Cortex of kidney (tissue), 1 donor: ENCODE measurements at places on chromosomes 7 and 10.

DNA sequence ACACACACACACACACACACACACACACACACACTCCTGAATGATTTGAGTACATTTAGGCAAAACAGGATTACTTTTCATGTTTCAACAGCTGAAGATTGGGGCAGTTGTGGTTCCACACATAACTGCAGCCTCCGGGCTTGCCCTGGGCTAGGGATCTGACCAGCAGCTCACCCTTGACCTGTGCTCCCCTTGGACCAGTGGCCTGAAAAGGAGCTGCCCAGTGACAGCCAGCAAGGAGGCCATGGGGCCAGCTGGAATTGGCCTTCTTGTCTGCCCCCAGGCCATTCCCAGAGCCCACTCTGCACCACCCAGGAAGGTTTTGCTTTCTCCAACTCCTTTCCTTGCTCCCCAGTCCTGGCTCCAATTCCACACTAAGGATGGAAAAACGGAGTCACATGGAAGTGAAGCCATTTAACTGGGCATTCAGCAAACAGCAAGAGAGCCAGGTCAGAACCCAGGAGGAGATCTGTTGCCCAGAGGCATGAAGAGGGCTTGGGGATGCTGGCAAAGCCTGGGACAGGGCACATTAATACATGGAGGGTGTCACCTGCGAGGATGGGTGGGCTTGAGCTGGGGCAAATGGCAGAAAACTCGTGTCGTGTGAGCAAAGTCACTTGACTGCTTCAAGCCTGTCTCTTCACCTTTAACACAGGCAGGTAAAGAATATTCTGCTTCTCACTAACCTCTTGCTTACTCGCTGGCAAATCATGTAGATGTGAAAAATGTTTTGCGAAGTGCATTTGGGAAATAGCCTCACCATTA is 61.5 kb upstream of the GDF10 start:
- DNase-seq, result no peak

GRCh38 chr10:101301111-101301731 is 52.7 kb upstream of the BTRC start:
- no peak for DNase-seq

GRCh38 chr7:81690688-81691087 is 79.2 kb downstream of the HGF start:
- DNase-seq, result no peak

DNA sequence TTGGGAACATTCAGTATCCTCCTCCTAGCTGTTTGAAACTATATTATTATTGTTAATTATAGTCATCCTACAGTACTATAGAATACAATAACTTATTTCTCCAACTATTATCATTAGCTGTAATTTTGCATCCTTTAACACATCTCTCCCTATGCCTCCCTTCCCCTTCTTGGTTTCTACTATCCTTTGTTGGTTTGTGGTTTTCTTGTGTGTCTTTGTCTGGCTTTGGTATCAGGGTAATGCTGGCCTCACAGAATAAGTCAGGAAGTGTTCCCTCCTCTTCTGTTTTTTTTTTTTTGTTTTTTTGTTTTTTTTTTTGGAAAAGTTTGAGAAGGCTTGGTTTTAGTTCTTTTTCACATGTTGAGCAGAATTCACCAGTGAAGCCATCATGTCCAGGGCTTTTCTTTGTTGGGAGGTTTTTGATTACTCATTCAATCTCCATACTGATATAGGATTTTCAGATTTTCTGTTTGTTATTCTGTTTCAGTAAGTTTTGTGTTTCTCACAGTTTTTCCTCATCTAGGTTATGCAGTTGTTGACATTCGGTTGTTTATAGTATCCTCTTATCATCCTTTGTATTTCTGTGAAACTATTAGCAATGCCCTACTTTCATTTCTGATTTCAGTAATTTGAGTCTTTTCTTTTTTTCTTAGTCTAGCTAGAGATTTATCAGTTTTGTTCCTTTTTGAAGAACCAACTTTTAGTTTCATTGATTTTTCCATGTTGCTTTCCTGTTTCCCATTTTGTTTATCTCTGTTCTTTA is 21.6 kb downstream of the C1GALT1 start:
- DNase-seq, result no peak

GRCh38 chr7:3998060-3998459 is 684.0 kb upstream of the FOXK1 start:
- no peak for DNase-seq

GRCh38 chr10:32189400-32190084 is 133.3 kb upstream of the KIF5B start:
- no peak for DNase-seq

GRCh38 chr10:121813211-121813815 is 114.5 kb downstream of the ATE1 start:
- DNase-seq, result no peak

GRCh38 chr7:148807436-148807835 is 76.7 kb downstream of the EZH2 start:
- no peak for DNase-seq

GRCh38 chr10:48814933-48815332 is 124.7 kb downstream of the LRRC18 start:
- DNase-seq, result no peak

DNA sequence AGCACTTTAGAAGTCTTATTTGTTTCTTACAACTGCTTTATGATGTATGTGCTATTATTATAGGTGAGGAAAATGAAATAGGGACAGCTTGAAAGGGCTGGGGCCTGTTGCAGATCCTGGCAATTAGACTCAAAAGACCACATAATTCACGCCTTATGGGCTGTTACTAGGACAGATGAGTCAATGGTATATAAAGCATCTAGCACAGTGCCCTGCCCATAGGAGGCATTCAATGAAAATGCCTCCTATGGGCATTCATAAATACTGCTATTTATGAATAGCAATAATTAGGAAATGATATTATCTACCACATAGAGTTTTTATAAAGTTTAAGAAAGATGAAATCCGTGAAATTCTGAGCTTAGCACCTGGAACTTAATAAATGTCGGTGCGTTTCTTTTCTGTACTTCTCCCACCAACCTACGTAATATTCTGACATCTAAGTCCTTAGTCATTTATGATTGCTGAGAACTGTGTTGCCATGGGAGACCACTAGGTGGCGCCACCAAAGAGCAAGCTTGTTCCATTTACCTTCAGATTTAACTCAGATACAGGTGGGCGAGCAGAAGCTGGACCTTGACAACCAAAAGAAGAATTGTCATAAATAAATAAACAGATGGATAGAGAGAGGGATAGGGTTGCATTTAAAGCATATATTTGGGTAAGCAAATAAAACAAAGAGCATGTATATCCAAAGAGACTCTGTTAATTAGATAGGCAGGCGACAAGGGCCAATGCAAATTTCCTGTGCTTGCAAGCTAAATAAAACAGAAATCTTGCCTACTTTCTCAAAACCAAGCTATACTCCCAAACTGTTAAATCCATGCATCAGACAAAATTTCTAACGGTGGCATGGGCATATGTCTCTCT is 699.9 kb downstream of the INHBA start:
- no peak for DNase-seq

DNA sequence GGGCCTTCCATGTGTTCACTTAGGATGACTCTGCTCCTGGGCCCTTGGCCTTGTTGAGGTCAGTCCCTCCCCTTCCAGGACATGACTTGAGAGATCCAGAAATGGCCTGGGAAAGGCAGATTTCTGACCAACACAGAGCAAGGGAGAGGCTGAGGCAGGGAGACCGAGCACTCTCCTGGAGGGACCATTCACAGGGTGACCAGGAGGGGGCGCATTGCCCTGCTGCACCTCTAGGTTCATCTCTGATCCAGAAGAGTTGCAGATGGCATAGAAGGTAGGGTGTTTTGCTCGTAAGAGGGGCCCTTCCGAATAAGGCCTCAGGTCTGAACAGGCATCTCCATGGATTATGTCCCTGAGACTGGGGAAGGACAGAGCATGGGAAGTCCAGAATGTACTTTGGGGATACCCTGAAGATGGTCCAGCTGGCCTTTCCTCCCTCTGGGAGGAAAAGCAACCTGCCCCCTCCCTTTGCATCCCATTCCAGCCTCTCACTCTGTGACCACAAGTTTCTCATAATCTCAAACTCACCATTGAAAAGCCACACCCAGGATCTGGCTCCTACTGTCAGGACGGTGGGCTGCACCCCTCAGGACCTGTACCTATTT is 6.6 kb downstream of the DMBT1 start:
- no peak for DNase-seq

- no peak for DNase-seq
These were observed 1035.5 kb downstream of the LRMDA start for GRCh38 chr10:76466836-76467503.

DNA sequence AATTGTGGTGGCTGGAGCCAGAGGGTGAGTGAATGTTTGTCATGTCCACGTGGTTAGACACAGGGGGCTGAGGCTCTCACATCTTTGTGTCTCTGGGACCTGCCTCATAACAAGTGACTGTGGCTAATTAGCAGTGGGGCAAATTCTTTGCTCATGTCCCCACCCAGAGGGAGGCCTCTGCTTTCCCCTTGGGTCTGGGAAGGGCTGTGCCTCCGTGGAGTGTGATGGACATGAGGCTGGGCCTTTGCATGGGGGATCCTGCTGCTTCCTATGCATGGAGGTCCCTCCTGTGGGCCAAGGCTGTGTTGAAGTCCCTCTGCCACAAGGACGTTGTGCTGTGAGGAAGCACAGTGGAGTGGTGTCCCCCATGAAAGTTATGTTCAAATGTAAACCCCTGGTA is 327.4 kb upstream of the SHH start:
- no peak for DNase-seq

DNA sequence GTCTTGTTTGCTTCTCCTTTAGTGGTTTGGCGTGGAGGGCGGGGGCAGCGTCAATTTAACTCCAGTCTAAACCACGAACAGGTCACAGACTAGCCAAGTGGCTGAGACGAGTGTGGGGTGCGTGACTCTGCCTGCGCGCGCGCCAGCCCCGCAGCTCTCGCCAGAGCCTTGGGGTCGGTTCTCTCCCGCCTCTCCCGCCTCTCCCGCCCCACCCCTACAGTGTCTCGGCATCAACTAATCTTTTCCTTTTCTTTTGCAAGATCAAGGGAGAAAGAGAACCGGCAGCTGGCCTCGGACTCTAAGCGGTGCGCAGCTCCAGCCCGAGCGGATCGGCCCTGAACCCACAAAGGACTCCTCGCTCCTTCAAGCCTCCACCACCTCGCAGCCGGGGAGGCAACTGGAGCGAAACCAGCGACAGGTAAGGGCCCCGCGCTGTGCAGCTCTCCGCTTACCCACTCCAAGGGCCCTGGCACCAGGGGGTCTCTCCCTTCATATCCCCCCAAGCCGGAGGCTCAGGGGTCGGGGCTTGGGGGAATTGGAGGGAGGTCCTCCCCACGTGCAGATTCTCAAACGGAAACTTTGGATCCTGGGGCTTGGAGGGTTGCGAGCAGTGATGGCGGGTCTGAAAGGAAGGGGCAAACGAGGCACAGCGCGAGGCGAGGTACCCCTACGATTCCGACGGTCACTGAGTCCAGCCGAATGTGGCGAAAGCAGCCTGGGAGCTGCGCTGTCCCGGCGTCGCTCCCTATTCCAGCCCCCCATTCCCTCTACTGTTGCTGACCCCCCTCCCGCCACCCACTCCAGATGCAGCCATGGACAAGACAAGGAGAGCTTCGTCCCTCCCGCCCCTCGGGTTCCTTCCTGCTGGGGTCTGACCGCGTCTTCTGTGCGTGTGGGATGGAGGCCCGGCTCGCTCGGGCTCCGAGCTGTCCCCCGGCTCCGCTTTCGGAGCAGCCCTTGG is 829 bp downstream of the CHRM2 start:
- DNase-seq, result no peak

DNA sequence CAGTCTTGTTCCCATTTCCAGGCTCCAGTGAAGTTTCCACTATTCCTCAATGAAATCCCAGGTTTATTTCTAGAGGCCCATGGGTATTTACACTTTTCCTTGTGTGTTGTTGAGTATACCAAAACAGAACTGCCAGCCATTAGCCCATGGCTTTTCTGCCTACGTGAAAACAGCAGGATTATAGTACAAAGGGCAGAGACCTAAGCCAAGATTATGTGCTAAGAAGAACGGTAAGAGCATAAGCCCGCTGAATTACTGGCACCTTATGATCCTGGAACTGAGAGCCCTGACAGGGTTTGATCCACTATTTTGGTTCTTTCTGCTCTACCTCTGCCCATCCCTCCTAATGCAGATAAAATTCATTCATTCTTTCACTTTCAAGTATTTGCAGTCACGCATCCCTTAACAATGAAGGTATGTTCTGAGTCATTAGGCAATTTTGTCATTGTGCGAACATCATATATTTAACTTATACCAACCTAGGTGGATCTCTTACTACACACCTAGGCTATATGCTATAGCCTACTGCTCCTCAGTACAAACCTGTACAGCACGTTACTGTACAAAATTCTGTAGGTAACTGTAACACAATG is 16.0 kb downstream of the SEMA3C start:
- no peak for DNase-seq

DNA sequence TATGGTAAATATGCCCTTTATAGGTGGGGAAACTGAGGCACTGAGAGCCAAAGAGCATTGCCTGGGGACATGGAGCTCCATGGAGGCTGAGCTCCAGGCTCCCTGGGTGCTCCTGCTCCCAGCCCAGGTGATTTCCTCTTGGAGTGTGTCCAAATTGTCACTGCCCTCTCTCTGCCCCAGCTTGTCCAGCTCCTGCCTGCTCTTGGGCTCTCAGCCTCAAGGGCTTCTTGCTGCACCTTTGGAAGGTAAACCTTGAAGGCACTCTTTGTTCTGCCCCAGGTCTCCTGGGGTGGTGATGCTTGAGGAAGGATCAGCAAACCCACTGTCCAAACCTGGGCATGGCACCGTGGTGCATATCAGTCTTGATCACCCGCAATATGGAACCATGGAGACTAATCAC is 166.1 kb downstream of the RPS24 start:
- DNase-seq, result no peak

DNA sequence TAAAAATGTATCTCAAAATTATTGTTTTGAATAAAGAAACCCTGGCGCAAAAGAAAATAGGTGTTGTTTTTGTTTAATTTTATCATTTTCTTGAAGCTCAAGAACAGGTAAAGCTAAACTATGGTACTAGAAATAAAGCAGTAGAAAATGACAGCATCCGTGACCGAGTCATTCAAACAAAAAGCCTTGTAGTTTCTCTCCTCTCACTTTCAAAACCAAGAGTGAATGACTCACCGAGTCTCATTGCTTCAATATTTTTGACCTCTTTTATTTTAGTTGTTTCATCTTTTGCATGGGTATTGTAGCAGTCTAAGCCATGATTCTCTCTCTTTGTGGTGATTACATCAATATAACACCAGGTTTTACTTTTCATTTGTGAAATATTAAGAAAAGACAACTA is 396.5 kb downstream of the POM121L12 start:
- DNase-seq, result no peak

DNA sequence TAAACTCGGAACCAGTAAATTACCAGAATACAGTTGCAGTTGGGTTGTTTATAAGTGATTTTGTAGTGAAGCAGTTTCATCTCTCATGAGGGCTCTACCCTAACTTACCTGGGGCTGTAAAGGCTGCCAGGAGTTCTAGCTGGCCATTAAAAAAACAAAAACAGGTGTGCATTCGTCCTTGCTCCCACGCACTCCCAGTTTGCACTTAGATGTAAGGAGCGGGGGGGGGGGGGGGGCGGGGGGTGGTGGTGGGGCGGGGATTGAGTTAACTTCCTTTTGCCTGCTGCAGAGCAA is 2.3 kb upstream of the PFKFB3 start:
- no peak for DNase-seq

GRCh38 chr10:6619660-6620059 is 39.6 kb upstream of the PRKCQ start:
- no peak for DNase-seq

- no peak for DNase-seq
These were observed 144.9 kb upstream of the HDAC9 start for GRCh38 chr7:18350678-18351077.
